GM23338 (cell line): ENCODE measurements at places on chromosomes 7 and 10. TPM values are rescaled to one million over a fixed set of nuclear protein-coding genes. Genes with fewer than 3 reads are reported as not detected.

- no peaks in the 10 kb centered on the region for H3K36me3 ChIP-seq
- no peak overlapping the region for H3K4me3 ChIP-seq
- no peak overlapping the region for H3K27ac ChIP-seq
- no peak for DNase-seq
Measured at GRCh38 chr10:63228237-63228636, 95.1 kb downstream of the NRBF2 start.

- no peaks in the 10 kb centered on the region for H3K36me3 ChIP-seq
- H3K27me3 ChIP-seq: no peaks in the 10 kb centered on the region
- H3K4me3 ChIP-seq: no peak overlapping the region
- H3K4me1 ChIP-seq: no peaks in the 10 kb centered on the region
- no peak for DNase-seq
Measured at GRCh38 chr10:91590904-91591796, 41.7 kb downstream of the PPP1R3C start.

DNA sequence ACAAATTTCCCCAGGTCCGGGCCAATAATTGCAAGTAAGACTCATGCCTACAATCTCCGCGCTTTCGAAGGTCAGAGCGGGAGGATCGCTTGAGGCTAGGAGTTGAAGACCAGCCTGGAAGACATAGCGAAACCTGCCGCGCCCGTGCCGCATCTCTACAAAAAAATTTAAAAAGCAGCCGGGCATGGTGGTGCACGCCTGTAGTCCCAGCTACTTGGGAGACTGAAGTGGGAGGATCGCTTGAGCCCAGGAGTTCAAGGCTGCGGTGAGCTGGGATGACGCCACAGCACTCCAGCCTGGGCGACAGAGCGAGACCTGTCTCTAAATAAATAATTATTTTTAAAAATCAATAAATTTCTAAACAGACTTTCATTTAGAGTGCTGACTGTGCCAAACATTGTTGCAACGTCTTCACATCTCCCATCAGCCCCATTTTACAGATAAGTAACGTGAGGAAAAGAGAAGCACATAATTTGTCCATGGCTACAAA, 494 bp upstream of the CFAP43 start:
- no peaks in the 10 kb centered on the region for H3K27me3 ChIP-seq
- H3K27ac ChIP-seq: no peak overlapping the region

DNA sequence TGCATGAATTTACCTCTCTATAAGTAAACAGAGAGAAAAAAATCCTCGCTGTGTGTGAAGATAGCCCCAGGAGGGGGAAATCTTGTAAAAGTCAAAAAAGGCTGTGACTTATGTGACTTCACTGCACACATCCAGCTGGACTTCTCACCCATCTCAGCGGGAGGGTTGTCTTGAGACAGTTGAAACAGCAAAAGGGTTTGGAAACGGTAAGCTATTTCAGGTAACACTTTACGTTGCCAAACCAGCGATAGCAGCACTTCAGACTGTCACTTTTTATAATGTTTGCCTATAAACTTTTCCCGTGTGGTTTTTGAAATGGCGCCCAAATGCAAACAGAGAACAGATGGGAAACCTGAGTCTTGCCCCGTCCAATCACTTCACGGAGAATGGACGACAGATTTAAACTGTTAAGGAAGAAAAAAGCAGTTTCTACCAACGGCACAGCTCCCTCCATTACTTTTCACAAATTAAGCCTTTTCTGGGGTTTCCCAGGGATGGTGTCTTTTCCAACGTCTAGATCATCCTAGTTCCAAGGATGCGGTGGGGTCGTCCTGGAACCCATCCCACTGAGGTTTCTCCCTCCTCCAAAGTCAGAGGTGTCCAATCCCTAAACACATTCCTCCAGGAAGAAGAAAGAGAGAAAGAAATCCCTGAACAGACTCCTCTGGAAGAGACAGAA, 25.2 kb downstream of the FGFR2 start:
- no peaks in the 10 kb centered on the region for H3K36me3 ChIP-seq
- DNase-seq: no peak
- no peaks in the 10 kb centered on the region for H3K27me3 ChIP-seq
- peaks cover 82% of the 10 kb centered on the region for H3K4me1 ChIP-seq
- 0 out of 2 replicates have a peak overlapping the region, but pooled peaks have one; percentile 26 for H3K4me3 ChIP-seq
- H3K27ac ChIP-seq: peak overlapping the region; percentile 88

Gene PLPP4
- 0.31 TPM in 1 of 2 replicates, not detected in the other for total RNA-seq

Gene SLC39A12
- not detected in 2 replicates for total RNA-seq

DNA sequence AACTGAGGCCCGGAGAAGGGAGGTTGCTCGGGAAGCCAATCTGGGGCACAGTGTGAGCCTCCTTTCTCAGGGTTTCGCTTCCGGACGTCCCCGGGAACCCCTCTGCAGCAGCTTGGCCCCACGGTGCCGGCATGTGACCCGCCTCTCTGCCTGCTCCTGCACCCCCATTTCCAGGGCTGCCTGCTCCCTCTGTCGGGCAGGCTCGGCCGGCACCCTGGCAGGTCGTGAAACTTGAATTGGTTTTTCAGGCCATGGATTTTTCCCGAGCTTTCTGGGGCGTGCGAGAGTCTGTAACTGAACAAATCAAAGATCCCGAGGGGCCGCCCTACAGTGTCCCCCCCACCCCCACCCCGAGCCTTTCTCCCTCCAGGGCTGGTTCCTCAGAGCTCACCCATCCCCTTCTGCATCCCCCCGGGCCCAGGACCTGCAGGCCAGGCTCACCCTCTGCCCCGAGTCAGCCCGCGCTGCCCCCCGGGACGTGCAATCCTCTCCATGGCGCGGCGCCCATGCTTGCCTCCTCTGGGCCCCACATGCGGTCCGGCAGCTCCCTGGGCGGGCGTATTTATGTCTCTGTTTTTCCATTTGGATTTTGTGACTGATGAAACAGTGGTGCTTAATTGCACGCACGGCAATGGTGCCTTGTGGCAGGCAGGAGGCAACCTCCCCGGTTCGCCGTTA, 58.1 kb downstream of the UNCX start:
- no peaks in the 10 kb centered on the region for H3K36me3 ChIP-seq
- peak overlapping the region; percentile 49 for H3K4me3 ChIP-seq
- H3K4me1 ChIP-seq: no peaks in the 10 kb centered on the region; the same call in 1 of the 2 replicates
- H3K27me3 ChIP-seq: no peaks in the 10 kb centered on the region
- no peak for DNase-seq
- no peak overlapping the region for H3K27ac ChIP-seq

GRCh38 chr10:26981232-26981824, 119.0 kb downstream of the ANKRD26 start:
- no peak overlapping the region for H3K27ac ChIP-seq
- H3K36me3 ChIP-seq: no peaks in the 10 kb centered on the region; the same call in 1 of the 2 replicates
- H3K4me1 ChIP-seq: no peaks in the 10 kb centered on the region
- no peak overlapping the region for H3K4me3 ChIP-seq
- DNase-seq: no peak

Gene KIAA1549
- 11.6 and 13.5 TPM in 2 replicates for total RNA-seq

GRCh38 chr7:78967046-78967445, 486.4 kb downstream of the MAGI2 start:
- H3K27me3 ChIP-seq: no peaks in the 10 kb centered on the region
- DNase-seq: no peak
- no peaks in the 10 kb centered on the region for H3K36me3 ChIP-seq
- no peak overlapping the region for H3K27ac ChIP-seq
- peaks cover 6% of the 10 kb centered on the region; the same call in 1 of the 2 replicates for H3K4me1 ChIP-seq

- H3K27ac ChIP-seq: no peak overlapping the region
- no peaks in the 10 kb centered on the region for H3K36me3 ChIP-seq
Measured at GRCh38 chr7:96837593-96837992, 127.9 kb upstream of the SEM1 start.

Gene GPR15LG
- not detected in 2 replicates for total RNA-seq

GRCh38 chr10:113985297-113985844, 58.3 kb upstream of the ADRB1 start:
- no peak overlapping the region for H3K4me3 ChIP-seq
- no peaks in the 10 kb centered on the region for H3K4me1 ChIP-seq

Gene SMKR1
- total RNA-seq: 0.70 TPM in 1 of 2 replicates, not detected in the other

GRCh38 chr10:35516102-35516670, 89.0 kb upstream of the GJD4 start:
- H3K36me3 ChIP-seq: no peaks in the 10 kb centered on the region
- peaks cover 18% of the 10 kb centered on the region for H3K4me1 ChIP-seq
- DNase-seq: no peak
- H3K4me3 ChIP-seq: no peak overlapping the region
